ENCODE measurements at places on chromosomes 4 and X.

GRCh38 chr4:78612398-78613178 is 61.0 kb downstream of the ANXA3 start:
- DNase-seq: no peak

DNA sequence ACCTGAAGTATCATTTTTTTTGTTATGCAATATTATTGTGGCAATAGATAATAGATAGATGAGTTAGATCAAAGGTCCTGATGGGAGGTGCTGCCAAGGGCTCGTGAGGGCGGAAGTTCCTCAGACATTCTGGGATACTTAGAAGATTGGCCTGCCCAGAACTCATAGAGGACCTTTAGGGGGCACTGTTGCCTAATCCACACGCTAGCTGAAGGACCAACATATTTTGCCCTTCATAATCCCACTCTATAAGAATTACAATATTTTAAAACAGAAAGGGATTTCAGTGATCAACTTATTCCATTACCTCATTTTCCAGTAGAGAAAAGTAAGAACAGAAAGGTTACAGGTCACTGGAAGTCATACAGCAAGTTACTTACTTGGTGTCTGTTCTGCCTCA is 22.9 kb upstream of the COX7B2 start:
- DNase-seq: peak; percentile 22

DNA sequence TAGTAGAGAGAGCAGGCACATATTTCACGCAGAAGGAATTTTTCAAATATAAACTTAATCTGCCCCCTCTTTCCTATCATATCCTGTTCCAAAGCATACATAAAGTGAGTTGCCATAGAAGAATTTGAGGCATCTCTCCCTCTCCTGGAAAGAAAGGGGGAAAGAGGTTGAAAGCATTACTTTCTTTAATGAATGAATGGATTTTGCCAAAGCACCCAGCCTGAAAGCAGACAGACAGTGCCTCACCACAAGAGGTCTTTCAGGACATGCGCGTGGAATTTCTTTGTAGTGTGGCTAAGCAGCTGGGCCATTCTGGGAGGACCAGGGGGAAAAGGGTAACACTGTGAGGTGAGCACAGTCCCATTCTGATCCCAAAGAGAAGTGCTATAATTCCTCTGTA is 651.4 kb downstream of the IQCM start:
- DNase-seq: peak; percentile 82

- no peak for DNase-seq
Measured at GRCh38 chrX:109537324-109537665, 651 bp downstream of the NXT2 start.

DNA sequence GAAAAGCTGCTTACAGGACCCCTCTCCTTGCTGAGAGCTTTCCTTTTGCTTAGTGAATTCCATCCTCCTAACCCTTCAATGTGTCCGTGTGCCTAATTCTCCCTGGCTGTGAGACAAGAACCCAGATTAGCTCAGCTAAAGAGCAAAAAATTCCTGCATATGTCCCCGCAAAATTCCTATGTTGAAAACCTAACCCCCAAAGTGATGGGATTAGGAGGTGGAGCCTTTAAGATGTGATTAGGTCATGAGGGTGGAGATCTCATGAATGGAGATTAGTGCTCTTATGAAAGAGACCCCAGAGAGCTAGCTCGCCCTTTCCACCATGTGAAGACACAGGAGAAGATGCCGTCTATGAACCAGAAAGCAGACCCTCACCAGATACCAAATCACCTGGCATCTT is 503.0 kb upstream of the DIAPH2 start:
- no peak for DNase-seq

DNA sequence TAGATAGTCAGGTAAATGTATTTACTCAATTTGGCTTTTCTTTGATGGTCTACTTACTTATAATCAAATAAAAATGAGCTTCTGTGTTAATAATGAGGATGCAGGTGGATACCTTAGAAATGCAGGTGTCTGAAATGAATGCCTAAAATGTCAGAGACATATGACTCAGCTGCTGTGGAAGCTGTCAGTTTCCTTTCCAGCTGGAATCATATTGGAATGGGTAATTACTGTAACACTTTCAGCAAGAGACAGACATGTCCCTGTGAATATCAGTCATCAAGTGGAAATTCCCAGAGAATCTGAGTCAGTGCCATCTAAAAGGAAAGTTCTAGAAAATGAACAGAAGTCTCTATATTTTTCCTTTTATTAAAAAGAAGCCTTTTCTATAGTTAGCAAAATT is 783.0 kb upstream of the AADAT start:
- DNase-seq: no peak

DNA sequence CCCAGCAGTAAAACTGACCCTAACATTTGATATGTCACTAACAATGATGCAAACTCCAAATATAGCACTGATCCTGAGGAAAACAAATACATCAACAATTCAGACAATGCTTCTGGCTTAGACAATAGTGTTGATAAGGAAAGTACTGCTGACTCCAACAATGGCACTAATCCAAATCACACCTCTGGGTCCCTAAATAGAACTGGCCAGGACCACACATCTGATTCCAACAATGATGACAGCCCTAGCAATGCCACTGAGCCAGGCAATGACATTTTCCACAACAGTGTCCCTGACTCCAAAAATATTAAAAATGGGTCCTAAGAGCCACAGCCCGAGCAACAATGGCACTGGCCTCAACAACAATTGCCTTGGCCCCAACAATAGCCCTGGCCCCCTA is 243.1 kb upstream of the APOOL start:
- DNase-seq: no peak

- DNase-seq: peak; percentile 70
Measured at GRCh38 chr4:140296335-140297220, 76.9 kb upstream of the SCOC start.

DNA sequence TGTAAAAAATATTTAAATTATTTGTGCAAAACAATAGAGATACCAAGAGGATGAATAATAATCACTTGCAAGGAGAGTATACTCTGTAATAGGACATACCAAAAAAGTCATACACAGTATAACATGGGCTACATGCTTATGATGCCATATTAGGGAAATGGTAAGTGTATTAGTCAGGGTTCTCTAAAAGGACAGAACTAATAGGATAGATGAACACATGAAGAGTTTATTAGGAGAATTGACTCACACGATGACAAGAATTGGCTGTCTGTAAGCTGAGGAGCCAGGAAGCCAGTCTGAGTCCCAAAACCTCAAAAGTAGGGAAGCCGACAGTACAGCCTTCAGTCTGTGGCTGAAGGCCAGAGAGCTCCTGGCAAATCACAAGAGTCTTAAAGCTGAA is 151.2 kb downstream of the DTHD1 start:
- DNase-seq: no peak

DNA sequence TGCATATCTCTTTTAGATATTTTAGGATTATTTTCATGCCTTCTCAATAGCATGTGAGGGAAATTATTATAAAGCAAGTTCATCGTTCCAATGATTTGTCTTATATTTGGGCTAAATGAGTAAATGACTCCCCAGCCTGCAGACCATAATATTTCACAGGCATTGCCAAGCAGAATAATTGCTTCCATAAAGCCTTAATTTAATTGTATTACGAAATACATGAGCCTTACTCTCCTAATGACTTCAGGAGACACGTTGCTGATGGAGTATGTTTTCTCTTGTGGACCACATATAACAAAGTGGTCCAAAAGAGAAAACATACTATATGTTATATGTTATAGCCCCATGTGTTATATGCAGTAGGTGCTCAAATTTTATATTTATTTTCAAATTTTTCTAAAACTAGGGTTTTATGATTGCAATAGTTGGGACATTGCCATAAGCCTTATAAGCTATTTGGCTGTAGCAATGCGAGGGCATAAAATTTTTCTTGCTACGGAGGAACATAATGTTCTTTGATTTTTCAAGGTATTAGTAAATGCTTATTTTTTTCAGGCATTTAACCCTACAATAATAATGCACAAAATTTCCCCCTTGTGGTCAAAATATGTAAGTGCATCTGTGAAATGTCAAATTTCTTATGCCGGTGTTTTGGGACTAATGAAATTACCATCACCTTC is 26.2 kb upstream of the TMPRSS11D start:
- peak; percentile 38 for DNase-seq

- no peak for DNase-seq
Measured at GRCh38 chr4:145954924-145955339, 16.3 kb upstream of the ZNF827 start.

GRCh38 chr4:8437281-8437680 is 3.2 kb downstream of the ACOX3 start:
- no peak for DNase-seq

DNA sequence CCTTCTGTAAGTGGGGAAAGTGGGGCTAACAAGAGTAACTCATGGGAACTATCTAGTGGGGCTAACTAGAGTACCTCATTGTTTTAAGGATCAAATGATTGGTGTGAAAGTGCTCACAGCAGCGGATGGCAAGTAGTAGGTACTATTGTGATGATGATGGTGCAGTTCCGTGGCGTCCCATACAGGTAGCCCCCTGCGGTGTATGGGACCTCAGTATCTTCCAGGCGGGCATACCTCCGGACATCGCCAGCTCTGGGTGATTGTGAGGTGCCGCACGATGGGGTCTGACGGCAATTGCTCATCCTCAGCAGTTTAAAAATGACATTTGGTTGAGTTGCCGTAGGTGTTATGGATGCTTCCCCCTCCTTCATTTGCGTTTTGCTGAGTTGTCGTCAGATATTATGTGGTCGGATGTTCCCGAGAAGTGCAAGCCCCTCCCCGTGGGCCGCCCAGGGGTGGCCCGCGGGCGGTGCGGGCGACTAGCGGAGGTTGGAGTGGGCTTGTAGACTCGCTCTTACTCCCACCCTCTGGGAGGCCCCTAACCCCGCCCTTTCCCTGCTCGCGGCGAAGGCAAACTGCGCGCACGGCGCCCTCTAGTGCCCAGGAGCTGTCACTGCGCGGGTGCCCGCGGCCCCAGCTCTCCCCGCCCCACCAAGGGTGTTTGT is 18.3 kb upstream of the GPR101 start:
- peak; percentile 59 for DNase-seq

- no peak for DNase-seq
Measured at GRCh38 chr4:14903321-14903720, 99.0 kb upstream of the CPEB2 start.

DNA sequence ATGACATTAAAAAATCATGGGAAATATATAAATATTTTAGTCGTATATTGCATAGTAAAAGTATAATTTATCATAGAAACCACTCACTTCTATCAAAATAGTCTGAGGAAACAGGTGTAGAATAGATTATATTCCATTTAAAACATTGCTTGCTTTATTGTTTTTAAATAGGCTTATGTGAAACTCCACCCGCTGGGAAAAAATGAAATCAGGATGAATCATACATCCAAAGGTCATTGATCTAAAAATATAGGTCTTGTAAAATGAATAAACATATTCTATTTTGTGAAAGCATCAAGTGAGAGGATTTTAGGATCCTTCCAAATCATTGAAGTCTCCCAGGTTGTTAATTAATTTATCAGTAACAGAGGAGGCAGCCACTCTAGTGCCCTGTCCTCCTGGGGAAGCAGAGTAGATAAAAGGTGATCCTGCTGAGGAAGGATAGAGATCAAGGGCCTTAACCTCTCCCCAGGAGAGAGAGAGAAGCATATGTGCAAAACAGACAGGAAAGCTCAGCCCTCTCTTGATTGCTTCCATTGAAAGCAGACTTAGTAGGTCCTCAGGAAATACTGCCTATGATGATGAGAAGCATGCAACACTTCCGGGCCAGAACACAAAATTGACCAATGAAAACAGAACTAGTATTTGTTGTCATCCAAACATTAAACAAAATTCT is 96.8 kb upstream of the MAP9 start:
- DNase-seq: no peak

- no peak for DNase-seq
Measured at GRCh38 chr4:2461246-2461960, 7.5 kb upstream of the RNF4 start.

GRCh38 chrX:122421434-122422121 is 762.5 kb upstream of the GRIA3 start:
- DNase-seq: no peak

GRCh38 chr4:81919223-81919622 is 447.5 kb upstream of the RASGEF1B start:
- DNase-seq: no peak

- DNase-seq: no peak
Measured at GRCh38 chr4:6440506-6441201, 31.8 kb downstream of the PPP2R2C start.

GRCh38 chr4:84493092-84493850 is 5.8 kb downstream of the NKX6-1 start:
- no peak for DNase-seq

DNA sequence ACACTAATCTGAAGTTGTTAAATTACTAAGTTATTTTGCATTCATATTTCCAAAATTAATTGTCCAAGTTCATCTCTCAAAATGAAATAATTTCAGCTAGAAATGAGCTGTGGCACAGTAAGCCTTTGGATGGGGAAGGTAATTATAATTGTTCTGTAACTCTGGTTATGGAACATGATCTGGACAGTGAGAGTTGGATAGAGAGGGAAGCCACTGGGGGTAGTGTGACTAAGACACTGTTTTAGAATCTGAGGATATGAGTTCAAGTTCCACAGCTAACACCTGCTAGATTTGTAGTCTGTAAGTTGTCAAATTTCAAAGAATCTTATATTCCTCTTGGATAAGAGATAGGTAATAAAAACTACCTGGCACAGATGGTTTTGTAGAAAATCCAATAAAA is 49.5 kb downstream of the DMD start:
- DNase-seq: no peak

- DNase-seq: no peak
Measured at GRCh38 chr4:182447767-182448280, 204.6 kb downstream of the TENM3 start.

DNA sequence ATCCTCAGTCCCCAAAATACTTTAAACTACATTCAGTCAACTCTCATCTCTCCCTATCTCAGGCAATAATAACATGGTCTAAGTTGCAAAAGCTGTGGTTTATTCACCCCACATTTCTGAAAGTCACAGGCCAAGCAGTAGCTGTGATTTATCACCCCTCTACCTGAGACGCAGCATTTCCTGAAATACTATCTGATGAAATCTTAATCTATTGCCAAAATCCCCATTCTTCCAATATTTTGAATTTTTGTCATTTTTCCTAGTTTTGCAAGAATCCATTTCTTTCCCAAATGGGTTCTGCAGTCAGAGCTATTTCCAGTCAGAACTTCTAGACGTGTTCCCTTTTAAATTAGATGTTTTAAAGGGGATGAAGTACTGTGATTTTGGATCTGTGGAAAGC is 148.3 kb downstream of the BANK1 start:
- DNase-seq: no peak

GRCh38 chrX:72276478-72276953 is 532 bp downstream of the RPS4X start:
- DNase-seq: no peak

DNA sequence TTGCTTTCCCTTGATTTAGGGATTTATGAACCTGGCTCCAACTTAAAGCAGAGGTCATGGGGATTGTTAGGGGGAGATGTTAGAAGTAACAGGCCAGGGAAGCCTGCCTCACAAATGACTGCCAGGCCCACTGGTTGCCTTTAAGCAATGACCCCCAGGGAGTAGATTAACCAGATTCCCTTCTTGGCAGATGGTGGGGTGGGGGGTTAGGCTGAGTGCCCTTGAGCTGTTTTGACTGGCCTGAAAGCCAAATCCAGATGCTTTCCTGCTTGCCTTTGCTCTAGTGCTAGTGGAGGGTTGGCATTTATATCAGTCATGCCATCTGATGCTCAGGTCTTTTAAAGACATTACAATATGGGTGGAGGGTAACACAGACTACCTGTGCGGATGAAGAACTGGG is 128.1 kb downstream of the TMEM164 start:
- no peak for DNase-seq

- DNase-seq: no peak
Measured at GRCh38 chrX:77114501-77114900, 332.7 kb upstream of the FGF16 start.

All from SJSA1 (cell line).